ENCODE measurements at places on chromosomes 3 and 15.
A peak's percentile ranks its signal among the peaks of the same experiment; 100 is the strongest.

DNA sequence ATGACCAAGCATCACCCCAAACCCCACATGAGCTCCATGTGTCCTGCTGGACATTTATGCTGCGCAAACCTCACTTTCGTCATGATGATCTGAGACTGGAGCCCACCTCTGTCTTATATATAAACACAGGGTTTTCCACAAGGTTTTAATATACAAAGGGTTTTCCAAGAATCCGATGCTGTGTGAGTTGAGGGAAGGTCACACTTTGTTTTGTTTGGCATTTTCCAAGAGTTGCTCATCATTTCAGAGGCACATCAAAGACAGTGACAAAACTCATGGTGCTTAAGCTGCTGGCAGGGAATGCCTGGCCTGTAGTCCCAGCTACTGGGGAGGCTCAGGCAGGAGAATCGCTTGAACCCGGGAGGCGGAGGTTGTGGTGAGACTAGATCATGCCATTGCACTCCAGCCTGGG is 20.0 kb downstream of the EFCC1 start:
- DNase-seq = no peak

- DNase-seq = peak; percentile 33
Measured at GRCh38 chr3:109081746-109082510, 36.0 kb downstream of the MORC1 start.

DNA sequence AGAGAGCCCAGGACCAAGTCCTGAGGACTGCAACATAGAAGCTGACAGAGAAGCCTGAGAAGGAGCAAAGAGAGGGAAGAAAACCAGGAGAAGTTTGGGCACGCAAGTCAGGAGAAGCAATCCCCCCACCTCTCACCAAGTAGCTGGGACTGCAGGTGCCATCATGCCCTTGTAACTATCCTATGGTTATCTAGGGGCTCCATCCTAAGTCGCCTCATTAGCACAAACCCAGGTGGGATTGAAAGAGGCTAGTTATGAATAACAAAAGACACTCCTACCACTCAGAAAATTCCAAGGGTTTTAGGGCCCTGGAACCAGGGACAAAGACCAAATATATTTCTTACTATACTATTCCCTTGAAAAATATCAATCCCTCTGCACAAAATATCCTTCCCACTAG is 53.5 kb downstream of the CCR4 start:
- no peak for DNase-seq

DNA sequence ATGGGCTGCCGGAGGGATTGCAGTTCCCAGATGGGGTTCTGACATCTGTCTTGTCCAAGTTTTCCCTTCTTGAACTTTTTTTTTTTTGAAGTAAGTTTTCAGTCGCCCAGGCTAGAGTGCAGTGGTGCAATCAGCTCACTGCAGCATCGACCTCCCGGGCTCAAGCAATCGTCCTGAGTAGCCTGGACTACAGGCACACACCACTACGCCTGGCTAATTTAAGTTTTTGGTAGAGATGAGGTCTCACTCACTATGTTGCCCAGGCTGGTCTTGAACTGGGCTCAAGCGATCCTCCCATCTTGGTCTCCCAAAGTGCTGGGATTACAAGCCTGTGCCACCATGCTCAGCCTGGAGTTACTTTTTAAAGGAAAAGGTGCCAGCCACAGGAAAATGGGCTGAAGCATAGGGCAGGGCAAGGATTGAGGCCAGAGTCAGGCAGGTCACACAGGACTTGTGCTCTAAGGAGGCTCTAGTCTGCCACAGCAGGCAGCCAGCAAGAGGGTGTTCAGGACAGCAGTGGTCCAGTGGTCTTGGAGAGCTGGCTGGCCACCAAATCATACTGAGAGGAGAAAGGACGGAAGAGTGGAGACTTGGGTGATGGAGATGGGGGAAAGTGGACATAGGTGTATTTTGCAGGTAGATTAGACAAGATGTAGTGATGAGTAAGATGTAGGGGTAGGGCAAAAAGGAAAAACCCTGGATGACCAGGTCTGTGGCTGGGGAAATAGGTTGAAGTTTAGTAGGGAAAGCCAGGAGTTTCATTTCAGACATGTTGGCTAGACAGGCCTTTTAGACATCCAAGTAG is 6.0 kb upstream of the PODXL2 start:
- DNase-seq = no peak

DNA sequence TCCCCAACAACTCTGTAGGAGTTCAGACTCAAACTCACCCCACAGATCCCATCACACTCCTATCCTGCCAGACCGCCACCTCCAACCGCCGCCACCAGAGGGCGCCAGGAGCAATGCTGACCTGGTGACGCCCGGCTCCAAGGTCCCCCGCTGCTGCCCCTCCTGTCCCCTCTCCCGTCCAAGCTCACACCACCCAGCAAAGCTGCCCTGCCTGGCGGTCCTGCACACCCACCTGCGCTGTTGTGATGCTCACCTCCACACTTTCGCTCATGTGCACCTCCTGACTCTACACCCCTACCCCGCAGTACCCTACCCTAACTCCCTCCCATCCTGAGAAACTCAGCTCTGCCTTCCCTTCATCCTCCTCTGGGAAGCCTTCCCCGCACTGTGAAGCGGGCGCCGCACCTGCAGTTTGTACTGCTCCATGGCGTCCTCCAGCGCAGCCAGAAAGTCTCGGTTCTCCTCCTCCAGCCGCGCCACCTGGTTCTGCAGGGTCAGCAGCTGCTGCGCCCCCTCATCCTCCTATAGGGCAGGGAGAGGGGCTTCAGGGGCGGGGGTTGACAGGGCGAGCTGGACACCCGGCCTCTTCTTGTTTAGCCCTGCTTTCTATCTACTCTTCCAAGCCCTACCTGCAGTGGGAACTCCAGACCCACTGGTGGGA is 7.9 kb downstream of the KIF7 start:
- DNase-seq = peak; percentile 84

DNA sequence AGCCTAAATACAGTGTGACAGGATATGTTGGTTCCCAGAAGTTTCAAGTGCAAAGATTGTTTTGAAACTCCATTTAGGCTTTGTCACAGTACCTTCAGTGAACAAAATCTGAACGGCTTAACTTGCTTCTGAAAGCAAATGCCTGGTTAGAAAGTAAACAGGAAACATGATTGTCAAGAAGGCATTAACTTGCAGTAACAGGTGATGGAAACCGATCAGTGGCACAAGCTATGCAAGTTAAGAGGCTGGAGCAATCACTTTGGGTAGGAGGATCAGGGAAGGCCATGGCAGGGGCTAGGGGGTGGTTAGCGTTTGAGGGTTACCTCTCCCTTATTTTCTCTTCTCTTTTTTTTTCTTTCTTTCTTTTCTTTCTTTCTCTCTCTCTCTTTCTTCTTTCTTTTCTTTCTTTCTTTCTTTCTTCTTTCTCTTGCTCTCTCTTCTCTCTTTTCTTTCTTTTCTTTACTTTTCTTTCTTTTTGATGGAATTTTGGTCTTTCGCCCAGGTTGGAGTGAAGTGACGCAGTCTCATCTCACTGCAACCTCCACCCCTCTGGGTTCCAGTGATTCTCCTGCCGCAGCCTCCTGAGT is 2.4 kb downstream of the HYKK start:
- DNase-seq = no peak

GRCh38 chr3:98532709-98533571 is 1.2 kb downstream of the GPR15 start:
- DNase-seq = no peak

DNA sequence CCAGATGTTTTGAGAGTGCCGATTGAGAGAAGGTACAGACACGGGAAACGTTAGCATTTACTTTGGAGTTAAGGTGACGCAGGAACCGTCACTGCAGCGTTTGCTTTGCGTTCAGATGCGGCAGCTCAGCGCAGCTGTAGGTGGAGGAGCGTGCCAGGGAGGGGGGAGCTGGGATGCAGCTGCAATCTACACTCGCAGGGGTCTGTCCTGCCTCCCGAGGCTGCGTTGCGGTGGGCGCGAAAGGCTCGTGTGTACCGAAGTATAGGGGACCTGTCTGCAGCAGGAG is 425 bp upstream of the FYTTD1 start:
- DNase-seq = peak; percentile 72

- no peak for DNase-seq
Measured at GRCh38 chr15:41812820-41813375, 15.0 kb upstream of the JMJD7 start.

DNA sequence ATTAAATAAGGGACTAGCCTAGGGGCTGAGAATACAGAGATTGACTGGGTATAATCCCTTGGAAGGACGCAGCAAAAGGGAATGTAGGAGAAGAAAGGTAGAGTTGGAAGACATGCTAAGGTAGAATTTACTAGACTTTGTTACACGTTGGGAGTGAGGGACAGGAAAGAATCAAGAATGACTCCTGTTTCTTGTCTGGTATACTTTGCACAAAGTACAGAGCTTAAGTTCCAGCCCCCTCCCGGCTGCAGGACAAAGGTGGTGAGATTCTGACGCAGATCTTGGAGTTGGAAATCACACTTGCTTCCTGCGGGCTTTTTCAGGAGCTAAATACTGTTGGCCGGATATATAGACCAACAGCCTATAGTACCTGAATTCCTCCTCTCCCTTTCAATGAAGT is 895 bp downstream of the HYKK start:
- DNase-seq = no peak

DNA sequence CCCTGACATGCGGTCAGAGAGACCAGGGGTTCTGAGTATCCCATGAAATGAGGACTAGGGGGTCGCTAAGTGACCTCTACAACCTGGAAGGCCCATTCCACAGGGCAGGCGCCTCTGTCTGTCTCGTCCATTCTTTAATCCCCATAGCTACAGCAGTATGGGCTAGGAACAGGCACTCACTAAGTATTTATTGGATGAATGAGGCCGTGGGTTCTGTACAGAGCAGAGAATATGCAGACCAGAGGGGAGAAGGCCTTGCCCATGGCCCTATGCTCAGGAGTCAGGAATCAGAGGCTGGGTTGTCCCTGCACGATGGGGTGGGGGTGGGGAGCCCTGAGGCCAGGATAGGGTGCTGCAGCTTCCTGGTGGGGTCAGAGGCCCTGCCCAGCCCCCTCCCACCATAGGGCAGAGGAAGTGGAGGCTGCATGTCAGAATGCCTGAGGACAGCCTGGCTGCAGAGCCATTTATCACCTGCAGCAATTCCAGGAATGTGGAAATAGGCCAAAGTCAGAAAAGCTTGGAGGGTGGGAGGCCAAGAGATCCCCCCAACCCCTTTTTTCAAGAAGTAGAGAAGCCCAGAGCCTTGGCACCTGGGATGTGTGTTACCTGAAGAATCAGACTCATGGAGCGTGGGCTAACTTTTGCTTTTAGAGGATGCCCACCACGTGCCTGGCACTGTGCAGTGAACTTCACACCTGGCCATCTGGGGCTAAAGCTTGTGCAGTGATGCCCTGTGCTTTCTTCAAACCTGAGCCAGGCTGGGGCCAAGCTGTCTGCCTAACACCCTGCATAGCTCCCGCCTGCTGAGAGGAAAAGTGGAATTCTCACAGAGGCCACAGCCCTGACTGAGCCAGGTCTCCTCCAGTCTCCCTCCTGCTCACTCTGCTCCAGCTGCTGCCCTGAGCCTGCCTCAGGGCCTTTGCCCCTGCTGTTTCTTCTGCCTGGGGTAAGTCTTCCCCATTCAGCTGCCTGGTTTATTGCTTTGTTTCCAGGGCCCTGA is 109.4 kb downstream of the WNT7A start:
- DNase-seq = no peak
